COLO829 (cell line): ENCODE measurements at places on chromosomes 2 and 18.

GRCh38 chr2:78780864-78781583, 244.5 kb upstream of the REG3G start:
- no peak for DNase-seq

GRCh38 chr2:238235331-238235732, 4.5 kb downstream of the HES6 start:
- no peak for DNase-seq

- DNase-seq, result no peak
Measured at GRCh38 chr2:39065616-39066015, 55.2 kb downstream of the SOS1 start.

DNA sequence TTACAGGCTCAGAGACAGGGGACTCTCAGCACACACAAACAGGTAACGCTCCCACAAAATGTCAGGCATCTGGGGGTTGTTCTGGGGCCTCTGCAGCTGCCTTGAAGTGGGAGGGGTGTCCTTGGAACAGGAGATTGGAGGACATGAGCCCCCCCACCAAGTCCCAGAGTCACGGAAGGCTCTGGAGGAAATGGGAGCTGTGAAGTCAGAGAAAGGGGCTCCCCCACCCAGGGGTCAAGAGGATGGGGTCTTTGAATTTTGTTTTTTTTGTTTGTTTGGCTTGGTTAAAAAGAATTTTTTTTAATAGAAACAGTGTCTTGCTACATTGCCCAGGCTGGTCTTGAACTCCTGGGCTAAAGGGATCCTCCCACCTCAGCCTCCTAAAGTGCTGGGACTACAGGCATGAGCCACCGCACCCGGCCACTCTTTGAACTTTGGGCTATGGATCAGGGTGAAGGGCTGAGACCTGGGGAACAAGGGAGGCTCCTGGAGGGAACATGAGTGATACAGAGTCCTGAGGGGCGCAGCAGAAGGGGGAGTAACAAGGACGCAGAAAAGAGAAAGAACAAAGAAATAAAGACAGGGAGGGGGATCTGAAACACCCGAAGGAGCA, 46.8 kb downstream of the TNS1 start:
- DNase-seq, result no peak

GRCh38 chr2:217282531-217282930, 422.7 kb upstream of the TNP1 start:
- no peak for DNase-seq

GRCh38 chr2:218960309-218961165, 1.1 kb downstream of the CDK5R2 start:
- DNase-seq, result no peak

- no peak for DNase-seq
Measured at GRCh38 chr18:49756135-49756534, 57.2 kb downstream of the ACAA2 start.

DNA sequence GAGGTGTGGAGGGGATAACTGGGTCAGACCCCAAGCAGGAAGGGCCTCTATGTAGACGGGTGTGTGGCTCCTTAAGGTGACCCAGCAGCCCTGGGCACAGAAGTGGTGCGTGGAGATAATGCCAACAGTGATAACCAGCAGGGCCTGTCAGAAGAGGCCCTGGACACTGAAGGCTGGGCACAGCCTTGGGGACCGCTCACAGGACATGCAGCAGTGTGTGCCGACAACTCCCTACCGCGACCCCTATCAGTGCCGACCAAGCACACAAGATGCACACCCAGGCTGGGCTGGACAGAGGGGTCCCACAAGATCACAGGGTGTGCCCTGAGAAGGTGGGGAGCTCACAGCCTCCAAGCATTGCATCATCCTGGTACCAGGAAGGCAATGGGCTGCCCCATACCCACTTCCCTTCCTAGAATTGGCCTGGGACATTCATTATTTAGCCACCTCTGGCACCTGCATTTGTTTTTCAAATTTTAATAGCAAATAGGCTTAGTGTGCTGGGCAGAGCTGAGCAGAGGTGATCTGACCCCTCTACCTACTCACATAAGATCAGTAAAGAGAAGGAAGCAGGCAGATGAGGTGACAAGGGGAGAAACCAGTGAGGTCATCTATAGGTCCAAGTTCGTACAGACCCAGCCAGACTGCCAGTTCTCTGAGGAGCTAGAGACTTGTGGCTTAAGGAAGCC, 55.2 kb downstream of the BCL11A start:
- no peak for DNase-seq

- no peak for DNase-seq
Measured at GRCh38 chr2:1716441-1716840, 27.9 kb downstream of the PXDN start.

GRCh38 chr2:8116661-8117060, 565.2 kb upstream of the ID2 start:
- DNase-seq, result no peak
